Stimulated activated CD8-positive, alpha-beta memory T cell treated with anti-CD3 and anti-CD28 coated beads, Interleukin-4, amount 100 ng/mL, for 4 hours (primary cell): ENCODE measurements at places on chromosomes 5 and 9.

DNA sequence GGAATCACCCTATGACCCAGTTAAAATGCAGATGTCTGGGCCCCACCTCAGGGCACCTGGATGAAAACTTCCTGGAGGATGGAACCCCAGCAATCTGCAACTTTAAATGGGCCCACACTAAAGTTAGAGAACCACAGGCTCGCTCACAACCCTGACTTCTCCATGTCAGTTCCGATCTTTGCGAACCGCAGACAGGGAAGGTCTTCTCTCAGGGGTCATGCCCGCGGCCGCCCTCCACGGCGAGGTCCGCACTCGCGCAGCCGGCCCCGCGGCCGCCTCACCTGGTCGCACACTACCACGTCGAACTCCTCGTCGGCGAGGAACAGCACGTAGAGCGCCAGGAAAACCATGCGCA is 499 bp downstream of the ALG2 start:
- no peak for DNase-seq

DNA sequence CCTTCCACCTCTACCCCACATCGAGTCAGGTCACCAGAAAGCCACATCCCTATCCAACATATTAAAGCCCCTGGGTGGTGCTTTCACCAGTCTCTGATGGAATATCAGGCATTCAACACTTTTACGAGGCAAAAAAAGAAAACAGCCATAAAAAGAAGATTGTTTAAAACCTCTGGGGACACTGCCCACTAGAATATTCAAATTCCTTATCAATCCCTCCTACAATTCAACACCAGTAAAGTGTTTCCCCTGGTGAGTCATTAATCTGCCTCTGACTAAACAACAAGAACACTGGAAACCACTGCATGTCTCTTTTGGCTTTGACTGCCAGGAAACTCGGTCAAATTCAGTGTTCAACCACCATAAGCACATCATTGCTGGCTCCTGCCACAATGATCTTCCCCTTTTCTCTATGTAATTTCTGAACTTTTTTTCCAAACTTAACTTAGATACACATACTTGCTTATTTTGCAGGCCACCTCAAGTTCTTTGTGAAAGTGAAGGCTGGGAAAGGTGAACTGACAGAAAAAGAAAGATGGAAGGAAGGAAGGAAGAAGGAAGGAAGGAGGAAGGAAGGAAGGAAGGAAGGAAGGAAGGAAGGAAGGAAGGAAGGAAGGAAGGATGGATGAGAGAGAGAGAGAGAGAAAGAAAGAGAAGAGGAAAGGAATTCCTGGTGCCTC is 105.3 kb downstream of the PAX5 start:
- DNase-seq: no peak

- no peak for DNase-seq
Measured at GRCh38 chr5:1445689-1446601, 705 bp upstream of the SLC6A3 start.

- no peak for DNase-seq
Measured at GRCh38 chr5:83494666-83495065, 23.1 kb downstream of the VCAN start.

DNA sequence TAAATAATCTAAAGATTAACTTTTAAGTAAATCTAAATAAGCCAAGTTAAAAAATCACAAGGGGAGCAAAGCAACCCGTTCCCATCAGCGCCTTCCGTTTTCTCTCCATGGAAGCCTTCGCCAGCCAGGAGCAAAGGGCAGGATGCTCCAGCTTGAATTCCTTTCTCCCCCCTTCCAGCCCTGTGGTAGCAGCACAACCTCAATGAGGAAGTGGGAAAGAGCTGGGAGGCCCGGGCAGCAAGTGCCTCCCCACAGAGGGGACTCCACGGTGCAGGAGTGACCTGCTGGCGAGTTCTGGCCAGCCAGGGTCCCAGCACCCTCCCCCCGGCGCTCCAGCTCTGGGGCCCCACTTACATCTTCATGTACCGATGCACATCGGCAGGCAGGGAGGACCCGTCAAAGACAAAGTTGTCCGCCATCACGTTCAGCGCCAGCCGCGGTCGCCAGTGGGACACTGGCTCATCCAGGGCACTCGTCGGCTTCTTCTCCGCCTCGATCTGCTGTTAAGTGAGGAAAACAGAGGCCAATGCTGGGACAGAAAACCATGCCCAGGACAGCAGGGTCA is 6.3 kb downstream of the CLPTM1L start:
- no peak for DNase-seq

- no peak for DNase-seq
Measured at GRCh38 chr9:132708769-132709430, 38.6 kb downstream of the GTF3C4 start.

DNA sequence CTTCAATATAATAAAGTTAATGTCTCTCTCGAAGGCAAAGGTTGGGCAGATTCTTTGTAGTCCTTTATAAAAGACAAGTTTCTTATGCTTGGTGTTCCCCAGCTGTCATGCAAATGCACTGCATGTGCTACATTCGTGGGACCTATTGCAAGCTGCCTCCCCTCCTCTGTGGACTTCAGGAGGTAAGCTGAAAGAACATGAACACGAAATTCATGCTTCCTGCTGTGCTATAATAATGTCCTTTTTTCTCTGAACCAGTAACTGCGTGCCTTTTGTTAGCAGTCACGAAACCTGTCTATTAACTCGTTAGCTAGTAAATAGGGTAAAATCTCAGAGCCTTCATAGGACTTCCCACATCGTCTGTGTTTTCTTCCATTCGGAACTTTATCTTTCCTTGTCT is 363.5 kb downstream of the CDH9 start:
- no peak for DNase-seq
